Globus pallidus (tissue), 1 donor: ENCODE measurements at places on chromosomes 3 and 15.

DNA sequence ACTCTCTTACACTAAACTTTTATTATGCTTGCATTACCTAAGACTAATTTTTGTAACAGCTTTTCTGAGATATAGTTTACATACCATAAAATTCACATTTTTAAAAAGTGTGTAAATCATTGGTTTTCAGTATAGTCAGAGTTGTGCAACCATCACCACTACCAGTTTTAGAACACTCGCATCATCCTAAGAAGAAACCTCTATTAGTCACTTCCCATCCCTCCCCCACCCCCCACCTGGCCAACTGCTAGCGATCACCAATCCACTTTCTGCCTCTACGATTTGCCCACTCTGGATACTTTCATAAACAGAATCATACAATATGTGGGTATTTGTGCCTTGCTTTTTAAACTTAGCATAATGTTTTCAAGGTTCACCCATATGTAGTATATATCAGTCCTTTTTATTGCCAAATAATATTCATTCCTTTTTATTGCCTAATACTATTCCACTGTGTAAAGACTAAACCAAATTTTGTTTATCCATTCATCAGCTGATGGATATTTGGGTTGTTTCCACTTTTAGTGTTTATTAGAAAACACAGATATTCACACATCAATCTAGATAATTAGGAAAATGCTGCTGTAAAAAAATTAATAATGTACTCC lies 23.0 kb downstream of the UBP1 start:
- DNase-seq: no peak

- no peak for DNase-seq
Observed at GRCh38 chr3:194103983-194104751, 31.8 kb upstream of the HES1 start.

- no peak for DNase-seq
Observed at GRCh38 chr15:78276064-78276943, 11.9 kb downstream of the DNAJA4 start.

- DNase-seq: no peak
Observed at GRCh38 chr3:191105418-191105817, 93.6 kb upstream of the OSTN start.

DNA sequence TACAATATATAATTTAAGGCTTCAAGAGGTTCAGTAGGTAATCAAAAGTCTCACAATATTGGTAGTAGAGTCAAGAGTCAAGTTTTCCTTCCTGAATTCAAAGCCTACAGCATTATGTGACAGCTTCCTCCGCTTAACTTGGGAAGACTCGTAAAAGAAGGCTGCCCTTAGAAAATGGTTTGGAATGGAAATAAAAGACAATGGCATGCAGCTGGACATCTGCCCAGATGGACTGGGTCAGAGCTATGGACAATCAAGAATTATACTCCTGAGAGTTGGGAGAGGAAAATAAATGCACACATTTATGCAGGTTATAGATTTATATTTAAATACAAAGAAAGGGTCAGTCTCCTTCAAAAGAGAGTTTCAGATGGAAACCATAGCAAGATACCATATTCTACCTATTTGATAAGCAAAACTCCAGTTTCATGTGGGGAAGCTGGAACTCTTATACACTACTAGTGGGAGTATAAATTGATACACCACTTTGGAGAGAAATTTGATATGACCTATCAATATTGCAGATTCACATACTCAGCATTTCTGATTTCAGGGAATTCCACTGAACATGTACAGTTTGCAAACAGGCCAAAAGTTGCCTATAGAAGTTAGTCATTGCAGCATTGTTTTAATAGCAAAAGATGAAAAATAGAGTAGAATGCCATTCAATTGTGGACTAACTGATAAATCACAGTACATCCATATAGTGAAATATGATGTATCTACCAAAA lies 6.1 kb downstream of the CRYBG3 start:
- DNase-seq: peak; percentile 84

- no peak for DNase-seq
Observed at GRCh38 chr3:128736601-128737000, 10.6 kb downstream of the RAB7A start.

- DNase-seq: no peak
Observed at GRCh38 chr3:29353807-29354206, 72.9 kb downstream of the RBMS3 start.

GRCh38 chr3:44030687-44031305 lies 210.9 kb upstream of the TOPAZ1 start:
- DNase-seq: no peak

DNA sequence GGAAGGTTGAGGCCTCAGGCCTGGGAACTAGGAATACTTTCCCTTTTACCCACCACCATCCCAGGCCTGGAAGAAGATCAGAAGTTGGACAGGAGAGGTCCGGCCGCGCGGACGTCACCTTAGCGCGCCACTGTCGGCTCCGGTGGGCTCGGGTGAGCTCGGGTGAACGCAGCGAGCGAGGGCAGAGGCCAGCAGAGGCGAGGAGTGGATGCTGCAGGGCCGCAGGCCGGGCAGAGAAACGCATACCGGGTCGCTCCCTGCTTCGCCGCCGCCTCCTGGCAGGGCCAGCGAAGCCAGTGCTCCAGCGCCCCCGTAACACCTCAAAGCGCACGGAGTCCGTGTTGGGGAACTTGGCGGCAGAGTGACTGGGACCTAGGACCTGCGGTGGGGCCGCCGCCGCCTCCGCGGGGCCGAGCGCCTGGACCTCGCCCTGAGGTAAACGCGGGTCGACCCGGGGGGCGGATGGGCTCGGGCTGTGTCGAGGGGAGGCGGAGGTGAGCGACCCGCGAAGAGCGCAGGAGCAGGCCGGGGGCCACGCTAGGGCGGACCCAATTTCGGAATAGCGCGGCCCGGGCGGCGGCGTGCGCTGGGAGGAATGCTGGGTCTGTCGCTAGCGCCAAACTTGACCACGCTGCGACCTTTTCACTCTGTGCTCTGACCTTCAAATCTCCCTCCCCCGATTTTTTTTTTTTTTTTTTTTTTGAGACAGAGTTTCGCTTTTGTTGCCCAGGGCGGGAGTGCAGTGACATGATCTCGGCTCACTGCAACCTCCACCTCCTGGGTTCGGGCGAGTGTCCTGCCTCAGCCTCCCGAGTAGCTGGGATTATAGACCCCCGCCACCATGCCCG lies 1.6 kb downstream of the CYP11A1 start:
- DNase-seq: no peak

GRCh38 chr3:139830817-139831216 lies 104.2 kb upstream of the CLSTN2 start:
- DNase-seq: no peak
